ENCODE measurements at places on chromosomes 5 and 9.

- DNase-seq = no peak
Measured at GRCh38 chr9:8536845-8537244, 737.3 kb upstream of the DMAC1 start.

GRCh38 chr9:90064971-90065370 is 460.2 kb downstream of the GADD45G start:
- DNase-seq = no peak

DNA sequence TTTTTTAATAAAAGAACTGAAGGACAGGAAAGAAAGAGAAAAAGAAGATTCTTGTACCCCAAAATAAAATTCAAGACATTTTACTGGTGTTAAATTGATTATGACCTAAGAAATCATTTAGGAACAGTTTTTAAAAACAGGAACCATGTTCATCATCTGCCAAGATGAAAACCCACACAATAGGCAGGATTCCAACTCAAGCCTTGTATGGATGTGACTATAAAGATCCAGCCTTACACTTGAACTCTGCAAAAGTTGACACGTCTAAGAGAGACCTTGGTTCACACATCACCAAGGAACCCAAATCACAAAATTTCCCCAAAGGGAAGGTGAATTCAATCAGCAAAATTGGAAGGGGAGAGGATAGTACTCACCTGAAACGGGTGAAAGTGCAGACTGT is 82.6 kb downstream of the SMIM23 start:
- DNase-seq = no peak

- DNase-seq = no peak
Measured at GRCh38 chr9:125049212-125050049, 93.9 kb downstream of the SCAI start.

GRCh38 chr9:124020520-124021384 is 9.2 kb downstream of the LHX2 start:
- no peak for DNase-seq

- DNase-seq = no peak
Measured at GRCh38 chr9:135743021-135743420, 41.0 kb downstream of the KCNT1 start.

- no peak for DNase-seq
Measured at GRCh38 chr9:1875251-1875851, 139.8 kb upstream of the SMARCA2 start.

GRCh38 chr9:132237481-132237880 is 75.6 kb downstream of the NTNG2 start:
- DNase-seq = no peak

GRCh38 chr9:129894120-129894823 is 59.0 kb downstream of the USP20 start:
- no peak for DNase-seq

DNA sequence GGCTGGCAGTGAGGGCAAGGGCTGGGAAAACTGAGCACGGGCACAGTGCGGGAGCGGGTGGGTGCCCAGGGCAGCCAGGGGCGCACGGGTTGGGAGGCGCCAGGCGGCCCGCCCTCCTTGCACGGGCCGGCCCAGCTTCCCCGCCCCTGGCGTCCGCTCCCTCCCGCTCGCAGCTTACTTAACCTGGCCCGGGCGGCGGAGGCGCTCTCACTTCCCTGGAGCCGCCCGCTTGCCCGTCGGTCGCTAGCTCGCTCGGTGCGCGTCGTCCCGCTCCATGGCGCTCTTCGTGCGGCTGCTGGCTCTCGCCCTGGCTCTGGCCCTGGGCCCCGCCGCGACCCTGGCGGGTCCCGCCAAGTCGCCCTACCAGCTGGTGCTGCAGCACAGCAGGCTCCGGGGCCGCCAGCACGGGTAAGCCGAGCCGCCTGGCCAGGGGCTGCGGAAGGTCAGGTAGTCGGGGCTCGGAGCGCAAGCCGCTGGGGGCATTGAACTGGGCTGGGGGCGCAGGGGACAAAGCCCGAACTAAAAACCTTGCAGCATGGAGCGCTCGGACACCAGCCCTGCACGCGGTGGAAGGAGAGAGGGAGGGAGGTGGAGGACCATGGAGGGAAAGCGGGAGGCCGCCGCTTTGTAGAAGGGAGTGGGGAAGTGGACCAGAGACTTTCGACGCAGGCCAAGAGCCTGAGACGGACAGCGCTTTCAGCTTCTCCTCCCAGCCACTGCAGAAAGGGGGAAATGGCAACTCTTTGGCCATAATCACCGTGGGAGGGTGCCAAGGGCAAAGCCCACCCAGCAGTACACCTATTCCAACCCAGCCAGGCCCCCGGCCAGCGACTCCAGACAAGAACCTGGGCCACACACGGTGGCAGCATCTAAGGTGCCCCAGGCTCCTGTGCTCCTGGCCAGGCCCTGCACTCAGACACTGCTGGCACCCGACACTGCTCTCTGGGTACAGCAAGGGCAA is at the start of gene TGFBI:
TGFBI (plus strand) TSS at position 207 of the 961 bp plus-strand sequence; CDS start at position 275, 68 bp downstream.
- DNase-seq = no peak

GRCh38 chr5:141929398-141930058 is 5.9 kb downstream of the DELE1 start:
- no peak for DNase-seq

DNA sequence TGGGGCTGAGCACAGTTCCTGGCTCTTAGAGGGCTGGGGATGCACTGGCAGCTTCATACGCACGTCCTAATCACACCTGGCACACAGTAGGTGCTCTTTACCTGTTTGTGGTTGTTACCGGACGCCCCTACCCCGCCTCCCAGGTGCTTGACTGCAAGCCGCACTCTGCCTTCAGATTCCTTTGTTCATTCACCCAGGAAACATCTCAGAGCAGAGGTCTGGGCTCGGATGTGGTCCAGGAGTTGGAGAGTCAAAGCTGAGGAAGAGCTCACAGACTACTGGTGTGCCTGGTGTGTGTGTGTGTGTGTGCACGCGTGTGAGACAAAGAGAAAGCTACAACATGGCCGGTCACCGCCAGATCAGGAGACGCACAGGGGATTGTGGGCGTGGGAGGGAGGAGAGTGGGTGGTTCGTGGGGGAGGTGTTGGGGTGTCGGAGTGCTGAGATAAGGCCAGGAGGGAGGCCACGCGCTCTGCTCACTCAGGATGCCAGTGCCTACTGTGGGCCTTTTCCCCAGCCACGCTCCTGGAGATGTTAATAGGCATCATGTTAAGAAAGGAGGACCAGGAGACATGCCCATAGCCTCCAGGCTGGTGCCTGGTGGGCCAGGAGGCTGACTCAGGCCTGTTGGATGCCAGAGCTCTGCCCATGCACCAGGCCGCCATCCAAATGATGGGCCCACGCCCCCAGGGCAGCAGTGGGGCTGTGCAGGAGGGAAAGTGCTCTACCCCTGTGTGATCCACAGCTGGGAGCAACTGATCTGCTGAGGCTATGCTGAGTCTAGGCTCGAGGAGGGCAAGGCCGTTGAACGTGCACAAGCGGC is 39.9 kb downstream of the CRB2 start:
- DNase-seq = no peak

GRCh38 chr5:137845472-137845871 is 22.2 kb upstream of the MYOT start:
- DNase-seq = peak; percentile 30

GRCh38 chr5:66660396-66660795 is 64.2 kb downstream of the MAST4 start:
- DNase-seq = no peak

GRCh38 chr5:57575839-57576238 is 93.2 kb upstream of the ACTBL2 start:
- no peak for DNase-seq

DNA sequence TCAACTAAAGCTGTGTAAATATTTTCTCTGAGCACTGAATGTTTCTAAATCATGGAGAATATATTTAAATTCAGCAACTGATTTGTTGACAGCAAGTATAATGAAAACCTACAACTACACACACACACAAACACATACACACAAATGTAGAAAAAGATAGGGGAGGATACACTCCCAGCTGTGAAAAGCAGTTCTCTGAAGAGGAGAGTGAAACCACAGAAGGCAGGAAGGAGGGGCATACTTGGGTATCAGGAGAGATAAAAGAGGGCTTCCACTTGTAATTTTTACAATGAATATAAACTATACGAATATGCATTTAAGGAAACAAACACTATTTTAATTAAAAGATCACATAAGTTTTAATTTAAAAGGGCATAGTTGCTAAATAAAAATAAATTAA is 227.8 kb upstream of the SLC24A2 start:
- no peak for DNase-seq

DNA sequence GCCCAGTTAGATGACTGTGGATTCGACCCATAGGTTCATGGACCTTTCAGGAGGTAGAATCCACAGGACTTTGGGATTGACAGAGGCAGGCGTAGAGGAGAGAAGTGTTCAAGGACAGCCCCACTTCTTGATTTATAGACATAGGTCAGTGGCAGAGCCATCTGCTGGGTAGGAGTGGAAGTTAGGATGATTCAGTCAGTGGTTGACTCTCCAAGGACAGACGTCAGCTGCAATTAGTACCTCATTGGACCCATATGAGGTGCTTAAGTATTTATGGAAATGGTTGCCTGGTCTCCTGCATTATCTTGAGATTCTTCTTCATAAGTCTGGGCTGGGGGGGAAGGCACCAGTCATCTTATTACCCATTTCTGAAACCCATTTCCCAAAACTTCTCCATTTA is 70.9 kb downstream of the SH3RF2 start:
- DNase-seq = no peak

DNA sequence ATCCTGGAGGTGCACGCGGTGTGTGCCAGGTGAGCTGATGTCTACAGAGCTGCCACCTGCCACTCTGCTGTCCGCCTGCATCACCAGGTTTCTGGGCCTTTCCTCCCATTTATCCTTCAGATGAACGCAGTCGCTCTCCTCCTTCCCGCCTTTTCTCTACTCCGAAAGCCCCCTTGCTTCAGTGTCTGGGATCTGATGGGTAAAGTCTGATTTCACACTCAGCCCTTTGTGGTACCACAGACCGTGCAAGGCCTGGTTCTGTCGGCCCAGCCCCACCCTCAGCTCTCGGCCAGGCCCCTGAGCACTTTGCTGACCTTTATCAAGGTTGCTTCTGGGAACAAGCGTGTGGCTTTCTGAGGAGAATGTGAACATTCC is 32.5 kb downstream of the GLT6D1 start:
- no peak for DNase-seq

DNA sequence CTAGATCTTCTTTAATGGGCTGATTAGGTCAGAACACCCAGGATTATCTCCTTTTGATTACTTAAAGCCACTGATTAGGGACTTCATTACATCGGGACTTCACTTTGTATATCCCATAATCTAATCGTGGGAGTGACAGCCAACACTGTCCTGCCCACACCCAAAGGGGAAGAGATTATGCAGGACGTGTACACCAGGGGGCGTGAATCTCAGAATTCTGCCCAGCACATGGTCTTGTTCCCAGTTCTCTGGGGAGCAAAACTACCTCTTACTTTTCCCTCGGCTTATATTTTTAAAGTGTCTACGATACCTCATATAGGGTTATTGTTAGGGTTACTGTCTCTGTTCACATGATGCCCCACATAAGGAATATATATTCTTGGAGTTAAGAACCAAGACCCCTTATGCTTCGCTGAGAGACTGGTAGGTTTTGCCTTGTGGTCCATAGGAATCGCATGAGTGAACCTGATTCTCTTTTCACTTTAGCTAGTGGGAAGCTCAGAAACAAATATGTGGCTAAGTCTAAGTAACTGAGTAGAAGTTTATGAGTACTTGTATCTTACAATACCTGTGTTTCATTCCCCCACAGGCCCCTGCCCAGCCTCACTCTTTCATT is 192.7 kb downstream of the GNA14 start:
- peak; percentile 3 for DNase-seq

DNA sequence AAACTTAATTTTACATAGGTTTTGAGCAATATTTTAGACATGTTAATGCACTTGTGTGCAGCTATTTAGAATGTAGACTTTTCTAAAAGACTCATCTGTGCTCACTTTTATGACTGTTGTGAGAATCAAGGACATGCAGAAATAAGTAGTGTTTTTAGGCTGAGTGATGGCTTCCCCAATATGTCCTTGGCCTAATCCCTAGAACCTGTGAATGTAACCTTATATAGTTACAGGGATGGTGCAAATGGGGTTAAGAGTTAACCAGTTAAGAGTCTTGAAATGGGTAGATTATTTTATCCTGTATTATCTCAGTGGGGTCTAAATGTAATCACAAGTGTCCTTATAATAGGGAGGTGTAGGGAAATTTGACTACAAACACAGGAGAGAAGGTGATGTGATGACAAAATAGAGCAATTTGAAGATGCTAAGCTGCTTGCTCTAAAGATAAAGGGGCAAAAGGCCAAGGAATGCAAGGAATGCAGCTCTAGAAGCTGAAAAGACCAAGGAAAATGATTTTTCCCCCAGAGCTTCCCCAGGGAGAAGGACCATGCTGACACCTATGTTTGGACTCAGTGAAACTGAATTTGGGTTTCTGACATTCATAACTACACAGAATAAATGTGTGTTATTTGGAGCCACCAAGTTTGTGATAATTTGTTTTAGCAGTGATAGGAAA is 298.0 kb upstream of the PAPPA start:
- DNase-seq = no peak

DNA sequence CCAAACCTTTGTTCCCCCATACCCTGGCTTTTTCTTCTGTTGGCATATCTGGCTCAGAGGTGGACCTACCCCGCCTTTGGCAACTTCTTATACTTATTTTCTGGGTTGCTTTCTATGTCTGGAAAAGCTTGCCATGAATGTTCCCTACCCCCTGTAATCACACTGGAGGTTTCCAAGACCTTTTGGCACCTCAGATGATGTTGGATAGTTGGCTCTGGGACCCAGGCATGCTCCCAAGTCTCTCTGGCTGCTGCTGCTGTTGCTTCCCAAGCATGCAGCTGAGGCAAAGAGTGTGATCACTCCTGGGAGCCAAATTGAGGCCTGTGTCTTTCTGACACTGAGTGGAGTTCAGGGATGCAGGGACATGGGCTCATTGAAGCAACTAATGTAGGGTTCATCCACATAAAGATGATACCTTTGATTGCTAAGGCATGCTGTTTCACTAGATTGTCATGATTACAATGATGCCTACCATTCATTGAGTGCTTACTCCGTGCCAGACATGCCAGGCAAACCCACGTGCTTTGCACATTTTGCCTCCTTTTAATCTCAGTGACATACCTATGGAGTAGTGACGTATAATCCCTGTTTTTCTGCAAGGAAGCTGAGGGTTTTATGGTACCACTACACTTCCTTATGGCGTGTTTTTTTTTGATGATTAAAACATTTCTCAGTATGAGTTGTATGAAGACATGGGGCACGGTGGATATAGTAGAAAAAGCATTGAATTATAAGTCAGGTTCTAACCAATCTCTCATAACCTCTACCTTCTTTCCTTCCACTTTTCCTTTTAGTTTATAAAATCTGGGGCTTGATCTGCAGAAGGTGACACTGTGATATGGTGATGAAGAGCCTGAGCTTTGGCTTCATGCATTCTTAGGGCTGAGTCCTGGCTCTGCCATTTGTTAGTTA is 73.1 kb downstream of the ARHGAP26 start:
- no peak for DNase-seq

DNA sequence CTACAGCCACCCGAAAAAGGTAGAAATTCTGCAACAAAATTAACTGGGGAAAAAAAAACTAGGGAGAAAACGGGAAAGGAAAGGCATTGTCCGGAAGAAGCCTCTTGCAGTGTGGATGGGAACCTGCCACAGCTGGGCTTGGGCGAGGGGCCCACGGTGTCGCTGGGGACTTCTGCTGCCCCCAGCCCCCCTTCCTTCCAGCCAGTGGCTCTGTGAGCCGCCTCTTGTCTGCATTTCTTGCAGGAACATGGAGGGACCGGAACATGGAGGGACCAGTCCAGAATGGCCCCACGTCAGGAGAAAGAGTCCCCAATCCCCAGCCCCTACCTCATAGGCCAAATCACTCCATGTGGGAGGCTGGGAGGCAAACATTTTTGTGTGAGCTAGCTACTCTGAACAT is 36.9 kb upstream of the EXOC3 start:
- no peak for DNase-seq
